ENCODE measurements at places on chromosomes 5 and 9.

DNA sequence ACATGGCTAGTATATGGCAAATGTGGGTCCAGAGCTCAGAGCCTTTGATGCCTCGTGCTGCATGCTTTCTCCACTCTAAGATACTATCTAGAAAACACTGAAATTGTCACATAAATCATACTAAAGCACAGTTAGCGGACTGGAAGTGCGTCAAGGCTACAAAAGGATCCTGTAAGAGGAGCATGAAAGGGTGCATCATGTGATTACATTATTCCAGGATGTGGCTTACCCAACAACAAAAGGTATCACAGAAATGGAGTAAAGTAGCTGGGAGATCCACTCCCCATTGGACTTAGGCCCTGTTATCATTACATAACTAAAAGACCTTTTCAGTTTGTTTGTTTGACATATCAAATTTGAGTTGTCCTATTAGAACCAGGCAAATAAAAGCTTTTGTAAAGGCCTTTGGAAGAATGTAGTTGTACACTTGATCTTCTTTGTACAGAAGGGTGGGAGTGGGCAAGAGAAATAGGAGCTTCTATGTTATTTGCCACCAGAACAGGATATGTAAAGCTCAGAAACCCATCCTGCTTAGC, 6.9 kb downstream of the SLC31A1 start:
- H3K27me3 ChIP-seq = no peaks in the 10 kb centered on the region
- DNase-seq = no peak
- H3K36me3 ChIP-seq = no peaks in the 10 kb centered on the region
- H3K4me1 ChIP-seq = no peaks in the 10 kb centered on the region
- H3K27ac ChIP-seq = no peak overlapping the region

DNA sequence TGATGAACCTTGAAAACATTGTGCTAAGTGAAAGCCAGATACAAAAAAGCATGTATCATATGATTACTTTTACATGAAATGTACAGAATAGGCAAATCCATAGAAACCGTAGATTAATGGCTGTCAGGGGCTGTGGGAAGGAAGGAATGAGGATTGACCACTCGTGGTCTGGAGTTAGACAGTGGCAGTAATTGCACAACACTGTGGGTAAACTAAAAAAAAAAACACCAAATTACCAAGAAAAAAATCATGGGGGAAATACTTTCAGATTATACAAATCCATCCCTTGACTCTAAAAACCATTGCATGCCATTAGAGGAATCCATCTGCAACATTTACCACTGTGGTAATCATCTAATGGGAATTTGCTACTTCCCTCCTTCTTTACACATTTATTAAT, 140.0 kb downstream of the SIL1 start:
- no peak overlapping the region for H3K27ac ChIP-seq
- peaks cover 8% of the 10 kb centered on the region for H3K4me1 ChIP-seq
- DNase-seq = no peak
- no peaks in the 10 kb centered on the region for H3K27me3 ChIP-seq
- no peak overlapping the region for H3K4me3 ChIP-seq

DNA sequence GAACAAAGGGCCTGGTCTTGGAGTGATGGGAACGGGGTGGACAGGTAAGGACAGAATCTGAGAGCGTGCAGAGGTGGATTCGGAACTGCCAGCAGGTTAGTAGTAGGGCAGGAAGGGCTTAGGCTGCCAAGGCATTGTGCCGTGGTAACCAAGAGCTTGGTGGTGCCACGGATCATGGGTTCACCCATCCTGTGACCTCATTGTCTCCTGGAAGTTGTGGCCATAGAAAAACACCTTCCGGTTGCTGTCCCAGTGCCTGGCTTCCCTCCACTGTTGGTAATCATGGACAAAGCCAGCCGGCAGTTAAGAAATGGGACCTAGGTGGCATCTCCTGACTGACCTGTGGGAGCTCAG, 42.5 kb upstream of the CFAP157 start:
- DNase-seq = no peak
- H3K4me3 ChIP-seq = no peak overlapping the region
- no peaks in the 10 kb centered on the region for H3K4me1 ChIP-seq
- H3K27me3 ChIP-seq = no peaks in the 10 kb centered on the region

DNA sequence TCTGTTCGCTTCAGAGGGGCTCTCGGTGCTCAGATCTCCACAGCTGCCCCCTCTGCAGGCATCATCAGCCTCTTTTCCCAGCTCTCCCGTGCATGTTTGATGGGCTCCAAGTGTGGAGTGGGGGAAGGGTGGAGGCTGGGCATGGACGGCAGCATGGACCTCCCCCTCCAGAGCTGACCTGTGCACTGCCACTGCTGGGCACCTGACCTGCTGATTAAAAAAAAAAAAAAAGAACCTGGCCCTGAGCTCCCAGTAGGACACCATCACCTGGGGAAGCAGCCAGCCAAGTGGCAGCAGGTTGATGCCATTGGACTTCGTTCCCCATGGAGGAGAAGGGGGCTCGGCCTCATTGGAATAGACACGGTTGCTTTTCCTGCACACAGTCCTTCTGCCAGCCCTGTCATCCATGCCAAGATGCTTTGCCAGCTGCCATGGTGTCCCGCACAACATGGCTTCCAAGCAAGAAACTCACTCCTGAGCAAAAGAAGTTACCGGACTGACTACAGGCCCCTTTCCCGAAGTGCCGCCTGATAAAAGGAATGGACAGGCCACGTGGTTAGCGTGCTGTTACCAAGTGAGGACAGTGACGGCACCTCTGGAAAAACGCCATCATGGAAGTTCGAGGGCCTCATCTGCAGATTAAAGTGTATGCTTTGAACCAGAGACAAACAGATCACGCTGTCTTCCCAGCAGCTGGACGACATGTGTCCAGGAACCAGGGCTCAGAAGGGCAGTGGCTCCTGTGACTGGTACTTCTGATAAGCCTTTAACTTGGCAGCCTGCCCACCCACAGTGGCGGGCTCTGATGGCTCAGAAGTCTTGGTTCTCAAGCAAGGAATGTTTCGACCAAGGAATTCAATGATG, 14.7 kb upstream of the BRD3OS start:
- no peaks in the 10 kb centered on the region for H3K4me1 ChIP-seq
- no peak overlapping the region for H3K27ac ChIP-seq
- no peaks in the 10 kb centered on the region for H3K36me3 ChIP-seq

DNA sequence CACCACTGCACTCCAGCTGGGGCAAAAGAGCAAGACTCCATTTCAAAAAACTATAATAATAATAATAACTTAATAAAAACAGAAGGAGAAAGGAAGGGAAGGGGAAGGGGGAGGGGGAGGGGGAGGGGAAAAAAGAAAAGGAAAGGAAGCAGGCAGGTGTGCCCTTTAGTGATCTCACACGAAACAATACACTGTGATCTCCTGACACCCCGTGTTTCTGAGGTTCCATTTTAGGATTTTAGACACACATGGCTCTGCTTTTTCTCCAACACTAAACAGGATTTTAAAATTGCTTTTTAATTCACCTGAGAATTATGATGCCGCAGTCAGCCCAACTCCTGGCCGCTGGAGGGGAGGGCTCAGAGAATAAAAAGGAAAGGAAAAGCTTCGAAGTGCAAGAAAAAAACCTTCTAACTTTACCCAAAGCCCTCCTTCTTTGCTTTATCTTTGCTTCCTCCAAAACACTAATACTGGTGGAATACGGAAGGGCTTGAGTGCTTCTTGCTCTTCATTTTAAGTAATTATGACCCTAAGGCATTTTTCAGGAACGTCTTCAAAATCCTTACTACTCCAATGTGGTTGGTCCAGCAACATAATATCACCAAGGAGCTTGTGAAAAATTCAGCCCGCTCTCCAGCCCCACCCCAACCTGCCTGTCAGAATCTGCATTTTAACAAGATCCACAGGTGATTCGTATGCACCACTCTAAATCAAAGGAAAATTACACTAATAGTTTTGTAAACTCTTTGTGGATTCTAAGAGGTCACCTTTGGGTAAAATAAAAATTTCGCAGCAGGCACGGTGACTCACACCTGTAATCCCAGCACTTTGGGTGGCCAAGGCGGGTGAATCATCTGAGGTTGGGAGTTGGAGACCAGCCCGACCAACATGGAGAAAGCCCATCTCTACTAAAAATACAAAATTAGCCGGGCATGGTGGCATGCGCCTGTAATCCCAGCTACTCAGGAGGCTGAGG, 66.0 kb downstream of the MYO10 start:
- H3K4me1 ChIP-seq = peaks cover 46% of the 10 kb centered on the region
- no peaks in the 10 kb centered on the region for H3K27me3 ChIP-seq
- peak overlapping the region; percentile 77 for H3K27ac ChIP-seq
- peak overlapping the region; percentile 44 for H3K4me3 ChIP-seq
- DNase-seq = peak; percentile 71

- peak; percentile 64 for DNase-seq
- peak overlapping the region; percentile 18 for H3K27ac ChIP-seq
- no peaks in the 10 kb centered on the region for H3K27me3 ChIP-seq
Observed at GRCh38 chr5:109191153-109191558, 218.6 kb downstream of the PJA2 start.

GRCh38 chr9:90814355-90814754, 12.7 kb downstream of the SYK start:
- no peaks in the 10 kb centered on the region for H3K36me3 ChIP-seq
- no peak overlapping the region for H3K4me3 ChIP-seq
- H3K27ac ChIP-seq = no peak overlapping the region

GRCh38 chr9:78252616-78253015, 16.7 kb downstream of the CEP78 start:
- DNase-seq = no peak
- H3K36me3 ChIP-seq = peaks cover 26% of the 10 kb centered on the region

DNA sequence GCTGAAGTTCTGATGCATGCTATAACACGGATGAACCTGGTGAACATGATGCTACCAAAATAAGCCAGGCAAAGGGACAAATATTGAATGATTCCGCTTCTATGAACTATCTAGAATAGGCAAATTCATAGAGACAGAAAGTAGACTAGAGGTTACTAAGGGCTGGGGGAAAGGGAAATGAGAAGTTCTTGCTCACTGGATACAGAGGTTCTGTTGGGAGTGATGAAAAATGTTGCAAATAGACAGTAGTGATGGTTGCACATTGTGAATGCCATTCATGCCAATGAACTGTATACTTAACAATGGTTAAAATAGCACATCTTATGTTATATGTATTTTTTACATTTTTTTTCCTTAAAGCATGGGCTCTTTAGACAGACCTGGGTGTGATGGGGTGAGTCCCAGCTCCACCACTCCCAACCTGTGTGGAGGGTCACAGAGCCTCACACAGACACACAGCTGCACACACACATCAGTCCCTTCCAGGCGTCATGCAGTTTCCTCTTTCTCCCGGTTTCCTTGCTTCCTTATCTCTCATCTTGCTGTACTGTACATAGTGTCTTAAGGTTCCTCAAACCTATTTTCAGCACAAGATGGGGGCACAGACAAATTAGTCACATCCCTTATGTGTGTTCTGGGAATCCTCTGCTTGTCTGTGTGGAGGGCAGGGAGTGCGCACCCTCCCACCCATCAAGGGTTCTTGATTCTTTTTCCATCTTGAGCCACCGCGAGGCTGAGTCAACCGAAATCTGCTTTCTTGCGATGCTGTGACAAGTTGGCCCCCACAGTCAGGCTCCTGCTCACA, 192.9 kb downstream of the CRB2 start:
- H3K4me1 ChIP-seq = no peaks in the 10 kb centered on the region
- no peak for DNase-seq
- H3K4me3 ChIP-seq = no peak overlapping the region
- H3K27me3 ChIP-seq = no peaks in the 10 kb centered on the region
- no peak overlapping the region for H3K27ac ChIP-seq

- no peak overlapping the region for H3K27ac ChIP-seq
- no peak overlapping the region for H3K4me3 ChIP-seq
- no peak for DNase-seq
- no peaks in the 10 kb centered on the region for H3K4me1 ChIP-seq
Observed at GRCh38 chr9:36433386-36433785, 33.3 kb upstream of the RNF38 start.

DNA sequence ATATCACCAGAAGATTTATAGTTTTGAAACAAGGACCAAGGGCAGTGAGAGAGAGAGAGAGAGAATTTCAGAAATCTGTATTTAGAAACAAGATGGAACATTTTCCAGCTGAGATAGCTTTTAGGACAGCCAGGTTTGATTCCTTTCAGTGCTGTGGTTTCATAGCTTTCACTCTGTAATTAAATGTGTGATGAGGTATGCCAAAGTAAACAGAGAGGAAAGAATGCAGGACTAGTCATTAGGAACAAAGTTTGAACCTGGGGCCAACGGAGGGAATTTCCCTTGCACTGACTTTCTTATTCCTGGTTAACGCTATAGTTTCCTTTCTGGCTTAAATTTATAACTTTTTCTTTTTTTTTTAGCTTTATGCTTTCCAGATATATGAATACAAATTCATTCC, 10.0 kb upstream of the CCL28 start:
- H3K36me3 ChIP-seq = no peaks in the 10 kb centered on the region
- no peak overlapping the region for H3K27ac ChIP-seq
- no peak overlapping the region for H3K4me3 ChIP-seq
- H3K27me3 ChIP-seq = no peaks in the 10 kb centered on the region

GRCh38 chr5:142982821-142983200, 212.6 kb downstream of the ARHGAP26 start:
- DNase-seq = no peak
- H3K27ac ChIP-seq = peak overlapping the region; percentile 40
- H3K36me3 ChIP-seq = no peaks in the 10 kb centered on the region
- H3K4me1 ChIP-seq = peaks cover 41% of the 10 kb centered on the region

DNA sequence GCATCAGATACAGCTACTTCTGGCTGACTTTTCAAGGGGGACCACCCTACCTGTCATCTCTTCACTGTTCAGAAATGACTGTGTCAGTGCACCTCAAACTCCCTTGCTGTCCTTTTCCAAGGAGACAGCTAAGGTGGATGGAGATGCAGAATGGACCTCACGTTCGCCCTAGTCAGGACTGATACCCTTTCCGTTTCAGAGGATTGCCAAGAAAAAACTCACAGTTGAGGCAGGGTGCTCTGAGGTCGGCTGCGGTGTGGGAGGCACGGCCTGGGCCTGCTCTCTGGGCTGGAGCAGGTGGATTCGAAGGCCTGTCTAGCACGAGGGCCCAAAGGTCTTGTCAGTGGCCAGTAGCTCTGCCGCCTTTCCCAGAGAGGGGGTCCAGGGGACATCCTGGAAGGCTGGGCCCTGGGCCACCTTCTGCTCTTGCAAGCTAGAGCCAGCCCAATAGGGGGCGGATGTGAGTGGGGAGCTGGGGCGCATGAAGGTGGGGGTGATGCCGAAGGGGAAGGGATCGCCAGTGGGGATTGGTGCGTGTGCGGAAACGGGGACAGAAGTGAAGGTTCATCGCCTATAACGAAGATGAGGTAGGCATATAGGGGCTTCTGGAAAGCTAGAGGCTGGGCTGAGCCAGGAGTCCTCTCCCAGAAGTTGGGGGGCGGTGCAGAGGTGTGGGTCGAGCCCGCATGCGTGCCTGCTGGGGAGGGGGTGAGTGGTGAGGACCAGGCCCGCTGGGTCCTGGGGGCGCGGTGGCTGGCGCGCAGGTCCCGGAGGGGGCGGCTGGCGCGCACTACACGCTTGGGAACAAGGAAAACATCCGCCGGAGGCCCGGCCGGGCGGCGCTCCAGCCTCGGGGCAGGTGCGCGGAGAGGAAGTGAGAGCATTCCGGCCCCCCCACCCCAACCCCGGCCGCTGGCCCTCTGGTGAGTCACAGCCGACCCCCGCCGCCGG, 2.5 kb upstream of the MSMP start:
- H3K4me1 ChIP-seq = peaks cover 25% of the 10 kb centered on the region
- peak overlapping the region; percentile 81 for H3K4me3 ChIP-seq
- no peaks in the 10 kb centered on the region for H3K27me3 ChIP-seq
- peak overlapping the region; percentile 88 for H3K27ac ChIP-seq
- H3K36me3 ChIP-seq = peaks cover 21% of the 10 kb centered on the region
- peak; percentile 58 for DNase-seq
